Kidney (tissue), 22 donors: ENCODE measurements at places on chromosomes 5 and 9. TPM values are rescaled to one million over a fixed set of nuclear protein-coding genes. Genes with fewer than 3 reads are reported as not detected.

Gene SPDL1
- 3.2 TPM for polyA plus RNA-seq

DNA sequence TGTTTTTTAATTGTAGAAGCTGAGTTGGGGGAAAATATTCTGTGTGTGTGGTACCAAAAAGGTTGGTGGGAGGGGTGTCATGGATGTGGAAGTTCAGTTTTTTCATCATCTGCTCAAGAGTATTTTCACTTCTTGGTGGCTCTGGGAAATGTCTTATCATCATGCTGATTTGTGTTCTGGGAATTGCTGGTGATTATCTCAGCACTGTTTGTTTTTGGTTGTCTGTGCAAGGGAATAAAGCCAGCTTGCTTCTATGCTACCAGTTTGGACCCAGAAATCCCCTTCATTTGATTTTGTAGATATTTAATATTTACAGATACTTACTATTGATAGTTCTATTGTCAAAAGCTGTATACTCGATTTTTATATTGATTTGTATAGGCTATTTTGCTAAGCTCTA is 2289.7 kb downstream of the MAT2B start:
- no peak for DNase-seq

Gene CENPH
- 1.5 TPM for polyA plus RNA-seq

DNA sequence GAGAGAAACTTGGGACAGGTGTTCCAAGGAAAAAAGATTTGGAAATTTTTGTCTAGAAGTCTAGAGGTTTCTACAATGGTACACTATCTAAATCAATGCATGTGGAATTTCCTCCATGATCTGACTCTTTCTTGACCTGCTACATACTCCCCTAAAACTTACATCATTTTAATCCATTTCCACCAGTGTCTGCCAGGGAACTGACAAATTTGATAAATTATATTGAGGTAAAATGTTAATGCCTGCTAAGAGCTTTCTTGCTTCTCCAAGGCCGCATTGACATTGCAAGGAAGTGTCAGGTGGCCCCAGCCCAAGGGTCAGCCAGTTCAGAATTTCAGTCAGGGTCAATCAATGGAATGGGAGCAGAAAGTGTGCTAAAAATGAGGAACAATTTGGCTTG is 163.4 kb upstream of the FBXL17 start:
- DNase-seq: no peak

- peak; percentile 61 for DNase-seq
Observed at GRCh38 chr5:120368923-120369715, 95.0 kb upstream of the PRR16 start.

GRCh38 chr5:22910523-22910922 is 57.4 kb upstream of the CDH12 start:
- no peak for DNase-seq

- no peak for DNase-seq
Observed at GRCh38 chr9:16680975-16681651, 189.4 kb downstream of the BNC2 start.

GRCh38 chr9:132268725-132269352 is 85.9 kb downstream of the SETX start:
- peak; percentile 82 for DNase-seq

Gene PCDHB5
- 2.1 TPM for polyA plus RNA-seq

- no peak for DNase-seq
Observed at GRCh38 chr5:170273968-170274710, 23.4 kb downstream of the LCP2 start.

- DNase-seq: no peak
Observed at GRCh38 chr9:117435630-117436261, 20.9 kb upstream of the ASTN2 start.

- no peak for DNase-seq
Observed at GRCh38 chr9:87379300-87379699, 118.4 kb upstream of the DAPK1 start.

Gene IFNB1
- polyA plus RNA-seq: not detected

DNA sequence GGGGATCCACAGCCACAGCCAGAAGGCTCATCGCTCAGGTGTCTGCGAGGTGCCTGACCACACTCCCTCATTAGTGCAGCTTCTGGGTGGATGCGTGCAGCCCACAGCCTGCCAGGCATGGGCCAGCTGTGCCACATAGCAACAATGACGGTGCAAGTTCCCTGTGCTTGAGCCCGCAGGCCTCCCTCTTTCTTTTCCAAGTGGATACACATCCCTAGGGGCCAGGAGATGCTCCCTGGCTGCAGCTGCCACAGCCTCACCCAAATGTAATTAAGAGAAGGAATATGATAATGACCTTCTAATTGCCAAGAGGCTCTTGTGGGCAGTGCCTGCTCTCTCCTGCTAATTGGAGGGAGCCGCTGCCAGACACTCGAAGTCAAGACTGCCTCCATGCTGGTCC is 116.0 kb upstream of the PPP1R26 start:
- DNase-seq: no peak

Gene SLC36A2
- 46.2 TPM for polyA plus RNA-seq

- no peak for DNase-seq
Observed at GRCh38 chr9:95979446-95979845, 104.0 kb downstream of the ERCC6L2 start.

- no peak for DNase-seq
Observed at GRCh38 chr9:120402741-120403542, 177.0 kb downstream of the CDK5RAP2 start.

DNA sequence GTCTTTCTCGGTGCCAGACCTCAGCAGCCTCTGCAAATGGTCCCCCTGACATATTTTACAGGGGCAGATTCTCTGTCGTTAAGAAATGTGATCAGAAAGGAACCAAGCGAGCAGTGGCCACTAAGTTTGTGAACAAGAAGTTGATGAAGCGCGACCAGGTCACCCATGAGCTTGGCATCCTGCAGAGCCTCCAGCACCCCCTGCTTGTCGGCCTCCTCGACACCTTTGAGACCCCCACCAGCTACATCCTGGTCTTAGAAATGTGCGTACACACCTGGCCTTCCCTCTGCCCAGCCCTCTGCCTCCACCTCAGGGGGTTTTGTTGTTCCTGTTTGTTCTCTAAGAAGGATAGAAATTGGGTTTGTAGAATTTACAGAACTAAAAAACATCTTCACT is 77.3 kb upstream of the OTULINL start:
- no peak for DNase-seq

Gene PCDHB16
- 0.67 TPM for polyA plus RNA-seq

- no peak for DNase-seq
Observed at GRCh38 chr5:169442913-169443784, 140.4 kb upstream of the SPDL1 start.

- no peak for DNase-seq
Observed at GRCh38 chr5:59035681-59036080, 452.8 kb downstream of the RAB3C start.

Gene HAPLN1
- polyA plus RNA-seq: 0.06 TPM

Gene SURF2
- polyA plus RNA-seq: 61.2 TPM

- no peak for DNase-seq
Observed at GRCh38 chr5:142842994-142843905, 73.1 kb downstream of the ARHGAP26 start.

Gene TMEM252
- polyA plus RNA-seq: 3.4 TPM

- no peak for DNase-seq
Observed at GRCh38 chr5:119363271-119363670, 7.5 kb downstream of the TNFAIP8 start.

Gene ELOVL7
- polyA plus RNA-seq: 14.6 TPM

Gene BBLN
- 192 TPM for polyA plus RNA-seq

- no peak for DNase-seq
Observed at GRCh38 chr9:16352791-16353401, 517.6 kb downstream of the BNC2 start.

Gene PCA3
- 0.11 TPM for polyA plus RNA-seq
